ENCODE measurements at places on chromosomes 13 and 19. TPM values are rescaled to one million over a fixed set of nuclear protein-coding genes. Genes with fewer than 3 reads are reported as not detected.

- DNase-seq = no peak
Observed at GRCh38 chr13:27005976-27006518, 165.6 kb downstream of the USP12 start.

- DNase-seq = no peak
Observed at GRCh38 chr19:35529241-35530218, 1.4 kb upstream of the SBSN start.

- no peak for DNase-seq
Observed at GRCh38 chr19:47232422-47233211, 1.6 kb upstream of the BBC3 start.

- no peak for DNase-seq
Observed at GRCh38 chr13:80530191-80530590, 189.3 kb upstream of the SPRY2 start.

DNA sequence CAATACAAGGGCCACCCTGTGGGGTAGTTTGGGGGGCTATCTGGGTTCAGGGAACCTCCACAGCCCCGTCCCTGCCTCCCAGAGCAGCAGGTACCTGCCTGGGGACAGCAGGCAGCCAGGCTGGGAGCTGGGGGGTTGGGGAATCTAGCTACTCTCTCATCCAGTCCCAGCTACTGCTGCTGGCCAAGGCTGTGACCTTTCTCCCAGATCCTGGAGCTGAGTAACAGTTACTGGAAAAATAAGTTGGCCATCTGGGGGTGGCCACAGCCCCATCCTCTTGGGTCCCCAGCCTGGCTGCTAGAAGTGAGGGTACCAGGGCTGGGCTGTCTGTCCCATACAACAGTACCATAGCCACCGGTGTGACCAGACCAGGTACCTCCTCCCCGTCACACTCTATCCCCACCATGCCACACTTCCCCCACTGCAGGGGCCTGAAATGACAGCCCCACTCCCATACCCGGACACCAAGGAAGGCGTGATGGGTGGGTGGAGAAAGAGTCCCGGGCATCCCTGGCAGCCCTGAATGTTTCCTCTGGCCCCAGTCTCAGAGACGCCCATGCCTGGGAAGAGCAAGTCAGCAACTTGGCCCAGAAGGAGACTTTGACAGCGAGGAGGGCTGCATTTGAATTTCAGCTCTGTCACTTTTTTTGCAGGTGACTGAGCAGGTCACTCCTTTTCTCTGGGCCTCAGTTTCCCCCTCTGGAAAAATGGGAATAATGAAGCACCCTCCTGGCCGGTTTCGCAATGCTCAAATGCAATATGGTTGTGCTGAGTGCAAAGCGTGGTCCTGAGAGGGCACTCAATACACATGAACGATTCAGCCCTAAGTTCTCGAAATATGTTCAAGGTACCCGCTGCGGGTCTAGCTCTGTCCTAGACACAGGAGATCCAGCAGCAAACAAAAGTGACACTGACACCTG lies 30.7 kb upstream of the NFIC start:
- no peak for DNase-seq

- DNase-seq = no peak
Observed at GRCh38 chr19:15337202-15337601, 4.9 kb upstream of the BRD4 start.

DNA sequence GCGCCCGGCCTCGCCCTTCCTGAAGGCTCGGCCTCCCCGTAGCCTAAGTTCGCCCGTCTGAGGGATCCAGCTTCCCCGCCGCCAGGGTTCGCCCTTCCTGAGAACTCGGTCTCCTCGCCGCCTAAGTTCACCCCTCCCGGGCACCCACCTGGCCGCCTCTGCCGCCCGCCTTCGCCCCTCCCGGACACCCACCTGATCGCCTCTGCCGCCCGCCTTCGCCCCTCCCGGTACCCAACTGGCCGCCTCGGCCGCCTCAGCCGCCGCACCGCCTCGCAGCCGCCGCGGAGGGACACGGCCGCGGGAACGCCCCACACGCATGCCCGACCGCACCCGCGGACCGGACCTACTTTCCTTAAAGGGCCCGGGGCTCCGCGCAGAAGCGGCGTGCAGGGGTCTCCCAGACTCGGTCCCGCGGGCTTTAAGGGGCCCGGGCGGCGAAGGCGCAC lies at the start of gene MOB3A:
Gene MOB3A (minus strand): TSS at position 293 of the 446 bp plus-strand sequence. CDS start 17,766 bp downstream, outside the sequence.
- peak; percentile 97 for DNase-seq

- DNase-seq = no peak
Observed at GRCh38 chr13:35469806-35470525, 6.5 kb downstream of the MAB21L1 start.

The SLC25A41 gene
- total RNA-seq = not detected

GRCh38 chr13:26186995-26187394 lies 35.1 kb downstream of the RNF6 start:
- no peak for DNase-seq

The LGALS14 gene
- total RNA-seq = not detected

DNA sequence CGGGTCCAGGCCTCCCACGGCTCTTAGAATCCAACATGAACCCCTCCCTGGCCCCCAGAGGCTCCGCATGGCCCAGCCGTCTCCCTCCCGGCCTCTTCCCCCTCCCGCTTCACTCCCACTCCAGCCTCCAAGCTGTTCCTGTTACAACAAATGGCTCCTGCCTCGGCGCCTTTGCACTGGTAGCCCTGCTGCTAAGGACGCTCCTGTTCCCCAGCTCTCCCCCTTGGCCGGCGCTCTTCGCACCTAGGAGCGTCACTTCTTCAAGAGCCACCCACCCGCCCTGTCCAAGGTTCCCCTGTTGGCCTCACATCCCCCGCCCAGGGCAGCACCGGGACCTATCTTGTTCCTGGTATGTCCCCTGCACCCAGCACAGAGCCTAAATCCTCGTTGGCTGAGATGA lies 9.4 kb downstream of the CCDC124 start:
- DNase-seq = no peak

GRCh38 chr19:13842291-13843103 lies 34.4 kb upstream of the NANOS3 start:
- DNase-seq = no peak

- no peak for DNase-seq
Observed at GRCh38 chr13:102715447-102715846, 20.6 kb upstream of the METTL21C start.

GRCh38 chr19:29531458-29532025 lies 5.7 kb downstream of the VSTM2B start:
- DNase-seq = peak; percentile 43

DNA sequence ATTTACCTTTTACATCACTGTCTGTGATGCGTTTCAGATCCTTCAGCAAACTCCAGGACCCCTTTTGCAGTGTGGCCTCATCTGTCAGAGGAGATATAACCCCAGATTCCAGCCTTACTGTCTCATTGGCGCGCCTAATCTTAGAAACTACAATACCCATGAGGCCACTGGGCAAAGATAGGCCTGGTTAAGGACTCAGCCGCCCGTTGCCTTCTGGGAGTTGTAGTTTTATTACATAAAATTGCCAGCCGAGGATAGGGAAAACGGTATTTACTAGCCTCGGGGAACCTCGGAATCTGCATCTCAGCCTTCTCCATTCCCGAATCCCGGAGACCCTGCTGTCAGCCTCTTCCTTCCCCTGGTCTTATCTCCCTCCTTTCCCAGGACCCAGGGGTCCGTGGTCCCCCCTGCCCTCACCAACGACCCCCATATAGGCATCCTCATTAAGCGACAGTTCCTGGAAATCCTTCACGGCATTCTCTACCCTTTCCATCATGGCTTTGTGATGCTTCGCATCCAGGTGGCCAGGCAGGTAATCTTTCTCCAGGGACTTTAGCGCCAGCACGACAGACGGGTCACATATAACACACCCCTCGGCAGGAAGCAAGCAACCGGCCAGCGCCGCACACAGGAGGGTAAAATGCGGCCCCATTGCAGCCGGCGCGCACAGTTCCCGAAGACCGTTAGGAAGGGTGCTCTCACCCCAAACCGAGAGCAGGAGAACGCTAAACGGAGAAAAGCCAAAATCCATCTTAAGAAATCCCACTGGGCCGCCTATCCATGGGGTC lies 1.3 kb downstream of the IZUMO1 start:
- DNase-seq = no peak

The FLT1 gene
- total RNA-seq = 65.9 TPM

- DNase-seq = no peak
Observed at GRCh38 chr13:65855242-65855805, 1374.8 kb downstream of the PCDH9 start.

DNA sequence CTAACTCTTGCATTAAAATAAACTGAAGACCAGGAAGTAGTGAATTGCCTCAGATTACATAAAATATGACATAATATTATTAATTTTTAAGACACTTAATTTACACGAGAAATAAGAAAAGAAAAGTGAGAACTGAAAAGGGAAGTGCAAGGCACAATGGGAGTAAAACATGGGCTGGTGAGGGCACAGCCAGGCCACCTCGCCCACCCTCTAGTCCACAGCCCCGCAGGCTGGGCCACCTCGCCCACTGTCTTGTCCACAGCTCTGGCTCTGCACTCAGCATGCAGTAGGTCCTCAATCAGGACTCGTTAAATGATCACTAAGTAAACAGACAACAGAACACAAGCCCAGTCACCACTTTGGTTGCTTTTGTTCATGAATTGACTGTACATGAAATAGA lies 67.8 kb upstream of the ARHGEF7 start:
- no peak for DNase-seq

The LRG1 gene
- total RNA-seq = 4.0 TPM

The IFNL1 gene
- total RNA-seq = not detected

- DNase-seq = no peak
Observed at GRCh38 chr13:113836768-113837559, 26.9 kb downstream of the GAS6 start.
